ENCODE measurements at places on chromosomes 7 and 10.

DNA sequence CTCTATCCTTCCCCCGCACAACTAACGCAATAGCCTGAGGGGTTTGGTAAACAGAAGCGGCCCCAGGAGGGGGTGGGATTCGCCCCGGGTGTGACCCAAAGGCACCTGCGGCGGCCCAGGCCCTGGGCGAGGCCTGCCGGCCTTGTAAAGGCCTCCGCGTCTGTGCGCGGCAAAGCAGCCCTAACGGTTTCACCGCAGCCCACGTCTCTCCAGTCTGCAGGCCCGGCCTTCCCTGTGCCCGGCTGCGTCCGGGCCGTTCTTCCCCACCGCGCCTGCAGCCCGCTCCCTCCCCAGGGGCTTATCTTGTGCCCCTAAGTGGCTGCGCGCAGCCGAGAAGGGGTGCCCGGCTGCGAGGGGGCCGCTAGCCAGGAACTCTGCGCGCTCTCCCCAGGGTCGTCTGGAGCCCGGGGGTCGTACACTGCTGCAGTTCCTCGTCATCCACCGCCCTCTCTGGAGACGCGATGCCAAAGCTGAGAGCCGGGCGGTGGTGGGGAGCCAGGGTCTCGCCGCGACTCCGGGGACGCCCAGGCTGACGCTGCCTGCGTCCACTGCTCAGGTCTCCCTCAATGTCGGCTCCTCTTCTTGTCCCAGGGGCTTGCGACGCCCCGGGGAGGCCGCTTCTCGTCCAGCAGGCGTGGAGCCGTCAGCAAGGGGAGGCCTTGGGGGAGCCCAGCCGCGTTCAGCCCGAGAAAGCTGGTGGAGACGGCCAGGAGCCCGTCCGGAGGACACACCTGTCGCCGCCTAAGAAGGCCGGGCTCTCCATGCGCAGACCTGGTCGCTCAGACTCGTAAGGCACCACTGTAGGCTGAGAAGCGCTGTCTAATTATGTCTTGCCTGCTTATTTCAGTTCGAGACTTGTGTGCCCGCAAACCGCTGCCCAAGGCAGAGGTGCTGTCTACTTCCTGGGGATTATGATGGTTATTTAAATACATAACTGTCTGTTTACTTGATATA, 132.3 kb downstream of the SPAG6 start:
- DNase-seq, result no peak

DNA sequence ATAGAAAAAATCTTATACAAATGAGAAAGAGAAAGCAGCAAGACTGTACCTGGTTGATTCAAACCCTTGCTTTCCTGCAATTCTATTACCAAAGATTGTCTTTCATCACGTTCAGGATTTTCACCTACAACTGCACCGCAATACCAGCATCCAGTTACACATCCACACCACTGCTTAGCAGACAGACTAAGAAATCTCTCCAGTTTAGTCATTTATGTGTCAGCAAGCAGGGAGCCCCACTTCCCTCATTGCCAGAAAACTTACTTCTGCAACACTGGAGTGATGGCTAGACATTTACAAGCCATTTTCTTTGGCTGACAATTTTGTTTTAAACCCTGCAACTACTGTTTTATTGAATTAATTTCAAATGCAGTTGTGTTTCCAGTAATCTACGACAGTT, 359.6 kb upstream of the MEOX2 start:
- DNase-seq, result no peak

GRCh38 chr10:113663908-113664307, at the start of gene NRAP:
TSS of gene NRAP (minus strand) at chr10:113664041. CDS start at chr10:113663882, 159 bp downstream.
- DNase-seq, result no peak

GRCh38 chr7:77679608-77680007, 16.7 kb upstream of the RSBN1L start:
- peak; percentile 71 for DNase-seq

DNA sequence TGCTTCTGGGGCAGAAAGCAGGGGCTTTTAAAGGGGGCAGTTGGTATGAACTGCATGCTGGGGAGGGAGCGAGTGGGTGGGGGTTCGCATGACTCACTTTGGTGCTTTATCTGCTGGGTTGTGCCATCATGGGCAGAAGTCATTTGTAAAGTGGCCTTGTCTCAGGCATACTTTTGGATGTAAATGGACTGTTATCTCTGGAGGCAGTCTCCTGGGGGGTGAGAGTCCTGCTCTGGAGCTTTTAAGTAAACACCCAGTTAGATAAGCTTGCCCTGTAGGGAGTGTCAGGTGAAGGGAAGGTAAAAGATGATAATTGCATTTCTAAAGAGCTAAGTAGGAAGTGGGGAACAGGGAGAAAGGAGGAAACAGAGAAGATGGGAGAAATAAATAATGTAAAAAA, 1.6 kb upstream of the GSTO1 start:
- no peak for DNase-seq

DNA sequence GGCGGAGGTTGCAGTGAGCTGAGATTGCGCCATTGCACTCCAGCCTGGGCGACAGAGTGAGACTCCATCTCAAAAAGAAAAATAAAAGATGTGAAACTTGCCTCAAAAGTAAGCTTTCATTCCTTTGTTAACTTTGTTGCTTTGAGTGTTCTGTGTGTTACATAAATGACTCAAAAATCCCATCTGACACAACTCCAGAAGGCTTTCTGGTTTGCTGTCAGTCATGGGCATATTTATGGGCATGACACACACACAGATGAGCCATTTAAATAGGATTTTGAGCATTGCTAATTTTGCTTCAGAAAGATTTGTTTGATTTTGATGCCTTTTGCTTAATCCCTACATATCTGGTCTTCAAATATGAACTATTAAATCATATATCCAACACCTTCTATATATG, 82.6 kb downstream of the CACNB2 start:
- DNase-seq, result no peak
